ENCODE measurements at places on chromosomes 4 and X. TPM values are rescaled to one million over a fixed set of nuclear protein-coding genes. Genes with fewer than 3 reads are reported as not detected.

GLA gene
- total RNA-seq, result 24.7 TPM

GJB1 gene
- total RNA-seq, result not detected

SHROOM3 gene
- total RNA-seq, result 2.7 TPM

SMIM10L2A gene
- total RNA-seq, result 0.17 TPM

ANXA10 gene
- 4.6 TPM for total RNA-seq

MAGEB10 gene
- not detected for total RNA-seq

SLC9A7 gene
- 21.2 TPM for total RNA-seq

GLRA2 gene
- total RNA-seq, result not detected

NKX6-1 gene
- 6.5 TPM for total RNA-seq

HPGDS gene
- total RNA-seq, result not detected

SPOCK3 gene
- total RNA-seq, result 1.3 TPM

HDX gene
- total RNA-seq, result 1.9 TPM

FANCB gene
- total RNA-seq, result 3.2 TPM

PRKX gene
- total RNA-seq, result 6.5 TPM

INPP4B gene
- total RNA-seq, result 11.2 TPM

GNRHR gene
- total RNA-seq, result not detected

VEGFC gene
- total RNA-seq, result 13.4 TPM

SLC25A5 gene
- 98.9 TPM for total RNA-seq

IRS4 gene
- not detected for total RNA-seq

GABRG1 gene
- not detected for total RNA-seq

CT45A10 gene
- not detected for total RNA-seq

UGT2B15 gene
- total RNA-seq, result not detected
